KBM-7 (cell line): ENCODE measurements at places on chromosomes 4 and X.

DNA sequence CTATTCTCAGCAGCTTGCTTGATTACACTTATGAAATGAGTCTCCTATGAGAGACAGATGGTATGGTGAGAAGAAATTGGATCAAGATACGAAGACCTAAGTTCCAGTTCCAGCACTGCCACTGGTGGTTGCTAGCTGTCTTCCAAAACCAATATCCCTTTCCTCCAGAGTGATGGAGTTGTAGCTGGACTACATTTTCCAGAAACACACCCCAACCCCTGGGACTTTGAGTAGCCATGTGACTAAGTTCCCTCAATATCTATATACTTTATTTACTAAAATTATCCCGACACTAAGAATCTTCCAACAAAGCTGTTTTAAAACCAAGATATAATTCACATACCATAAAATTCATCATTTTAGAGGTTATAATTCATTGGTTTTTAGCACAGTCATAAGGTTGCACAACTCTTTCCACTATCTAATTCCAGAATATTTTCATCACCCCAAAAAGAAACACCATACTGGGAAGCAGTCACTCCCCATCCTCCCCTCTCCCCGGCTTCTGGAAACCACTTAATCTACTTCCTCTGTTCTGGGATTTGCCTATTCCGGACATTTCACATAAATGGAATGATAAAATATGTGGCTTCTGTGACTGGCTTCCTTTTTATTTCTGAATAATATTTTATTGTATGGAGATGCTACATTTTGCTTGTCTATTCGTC lies 118.0 kb downstream of the MANBA start:
- no peak for DNase-seq

DNA sequence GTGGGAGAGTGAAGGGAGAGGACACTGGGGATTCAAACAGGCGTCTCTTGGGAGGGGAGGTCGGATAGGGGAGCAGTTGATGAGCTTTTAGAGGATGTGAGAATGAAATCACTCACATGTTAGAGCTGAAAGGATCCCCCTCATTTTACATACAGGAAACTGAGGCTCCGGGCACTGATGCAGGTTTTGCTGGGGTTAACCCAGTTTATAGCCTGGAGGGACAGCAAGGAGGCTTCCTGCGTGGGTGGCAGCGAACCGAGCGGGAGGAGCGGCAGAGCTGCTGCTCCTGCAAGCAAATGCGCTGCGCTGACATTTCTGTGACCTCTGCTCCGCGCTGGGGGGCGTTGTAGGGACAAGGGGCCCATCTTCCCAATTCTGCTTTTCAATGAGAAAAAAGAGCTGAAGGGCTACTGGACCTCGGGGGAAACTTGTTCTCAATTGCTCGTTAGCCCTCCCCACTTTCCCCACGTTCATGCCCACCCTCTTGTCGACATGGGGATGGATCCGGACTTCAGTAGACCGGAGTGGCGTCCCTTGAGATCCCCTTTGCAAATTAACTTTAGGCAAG lies 1.2 kb upstream of the NEUROG2 start:
- peak; percentile 46 for DNase-seq

DNA sequence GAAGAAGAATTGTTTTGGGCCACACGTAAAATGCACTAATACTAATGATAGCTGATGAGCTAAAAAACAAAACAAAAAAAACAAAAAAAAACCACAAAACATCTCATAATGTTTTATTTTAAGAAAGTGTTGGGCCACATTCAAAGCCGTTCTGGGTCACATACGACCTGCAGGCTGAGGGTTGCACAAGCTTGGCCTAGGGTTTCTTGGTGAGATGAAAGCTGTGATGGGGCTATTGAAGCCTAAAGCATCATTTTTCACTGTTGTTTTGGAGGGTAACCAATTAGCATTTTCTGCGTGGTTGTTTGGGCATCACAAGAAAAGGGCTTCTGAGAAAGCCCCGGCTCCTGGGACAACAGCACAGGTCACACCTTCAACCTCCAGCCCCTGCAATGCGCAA lies 42.5 kb upstream of the ZNF157 start:
- DNase-seq = no peak

DNA sequence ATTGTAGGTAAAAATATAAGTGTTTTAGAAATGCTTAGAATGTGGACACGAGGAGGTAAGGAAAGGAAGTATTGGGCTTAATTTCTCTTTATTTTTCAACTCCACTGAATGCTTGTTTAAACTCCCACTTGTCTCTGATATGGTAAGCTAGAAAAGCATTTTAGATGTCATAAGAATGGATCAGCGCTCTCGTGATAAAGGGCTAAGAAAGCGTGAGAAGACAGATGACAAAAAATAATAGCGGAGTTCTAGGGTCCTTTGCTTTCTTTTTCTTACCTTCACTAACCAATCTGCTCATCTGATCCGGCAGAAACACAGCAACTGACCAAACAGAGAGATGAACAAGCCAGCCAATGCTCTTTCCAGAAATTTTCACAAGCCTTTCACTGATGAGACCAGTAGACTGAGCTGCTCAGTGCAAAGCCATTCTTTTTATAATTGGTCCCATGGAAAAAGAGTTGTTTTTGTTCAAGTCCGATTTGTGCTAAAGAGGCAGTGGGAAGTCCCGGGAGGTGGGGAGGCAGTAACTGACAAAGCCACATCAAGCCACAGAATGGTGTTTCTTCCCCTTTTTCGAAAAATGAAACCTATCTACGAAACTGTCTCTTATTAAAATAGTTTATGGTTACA lies at the start of gene TASL:
Gene TASL, minus strand, starts transcription at position 405 of the 630 bp plus-strand sequence. CDS start 17,411 bp downstream, outside the sequence.
- peak; percentile 98 for DNase-seq

GRCh38 chrX:153582896-153583295 lies 16.0 kb downstream of the CCNQ start:
- peak; percentile 90 for DNase-seq

- DNase-seq = no peak
Measured at GRCh38 chrX:29826742-29827141, 388.6 kb upstream of the MAGEB2 start.

- no peak for DNase-seq
Measured at GRCh38 chrX:78748846-78749245, 1.3 kb downstream of the LPAR4 start.

GRCh38 chrX:120357186-120357585 lies 4.7 kb upstream of the ATP1B4 start:
- no peak for DNase-seq

- no peak for DNase-seq
Measured at GRCh38 chr4:136424052-136424451, 1108.2 kb downstream of the PCDH18 start.

- no peak for DNase-seq
Measured at GRCh38 chr4:26192899-26193869, 127.6 kb upstream of the RBPJ start.

DNA sequence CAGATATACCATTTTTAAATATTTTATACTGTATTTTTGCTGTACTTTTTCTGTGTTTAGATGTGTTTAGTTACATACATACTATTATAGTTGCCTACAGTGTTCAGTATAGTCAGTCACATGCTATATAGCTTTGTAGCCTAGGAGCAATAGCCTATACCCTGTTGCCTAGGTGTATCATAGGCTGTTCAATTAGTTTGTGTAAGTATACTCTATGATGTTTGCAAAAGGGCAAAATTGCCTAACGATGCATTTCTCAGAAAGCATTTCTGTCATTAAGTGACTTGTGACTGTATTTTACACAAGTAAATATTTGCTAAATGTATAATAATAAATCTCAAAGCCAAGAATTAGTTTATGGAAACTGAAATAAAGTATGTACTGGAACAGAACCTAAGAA lies 9.5 kb downstream of the ETFDH start:
- no peak for DNase-seq

- DNase-seq = no peak
Measured at GRCh38 chrX:38917954-38918353, 116.7 kb downstream of the MID1IP1 start.

GRCh38 chr4:138439143-138439581 lies 197.0 kb upstream of the SLC7A11 start:
- DNase-seq = no peak

- no peak for DNase-seq
Measured at GRCh38 chr4:165723051-165723795, 149.8 kb upstream of the TLL1 start.

DNA sequence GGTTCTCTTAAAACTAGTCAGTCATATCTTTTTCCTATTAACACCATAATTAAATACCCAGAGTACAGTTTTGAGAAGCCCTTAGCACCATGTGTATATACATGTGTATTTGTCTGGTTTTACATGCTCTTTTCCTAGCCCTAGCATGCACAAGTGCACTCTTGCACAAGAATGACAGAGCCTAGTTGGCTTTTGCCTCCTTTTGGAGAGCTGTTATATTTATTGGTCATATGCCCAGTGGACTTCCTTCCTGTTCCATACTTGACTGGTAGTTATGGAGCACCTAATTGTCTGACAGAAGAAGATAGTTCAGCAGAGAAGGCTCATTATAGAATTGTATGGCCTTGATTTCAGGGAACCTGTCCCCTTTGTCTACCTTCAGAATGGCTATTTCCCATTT lies 155.6 kb downstream of the ARX start:
- DNase-seq = peak; percentile 28

DNA sequence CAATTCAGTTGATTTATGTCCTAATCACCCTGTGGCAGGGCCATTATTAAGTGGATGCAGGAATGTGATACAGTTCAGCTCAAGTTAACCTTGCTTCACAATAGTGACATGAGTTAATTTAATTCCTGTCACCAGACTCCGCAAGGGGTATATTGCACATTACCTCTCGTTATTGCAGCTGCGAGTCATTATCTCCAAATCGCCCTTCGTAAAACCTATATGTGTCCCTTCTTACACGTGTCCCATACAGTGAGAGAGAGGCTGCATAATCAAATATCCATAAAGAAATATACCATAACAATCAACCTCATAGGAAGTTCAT lies 369.9 kb upstream of the ANXA10 start:
- no peak for DNase-seq

GRCh38 chr4:82261084-82261483 lies 112.7 kb downstream of the HNRNPD start:
- no peak for DNase-seq

DNA sequence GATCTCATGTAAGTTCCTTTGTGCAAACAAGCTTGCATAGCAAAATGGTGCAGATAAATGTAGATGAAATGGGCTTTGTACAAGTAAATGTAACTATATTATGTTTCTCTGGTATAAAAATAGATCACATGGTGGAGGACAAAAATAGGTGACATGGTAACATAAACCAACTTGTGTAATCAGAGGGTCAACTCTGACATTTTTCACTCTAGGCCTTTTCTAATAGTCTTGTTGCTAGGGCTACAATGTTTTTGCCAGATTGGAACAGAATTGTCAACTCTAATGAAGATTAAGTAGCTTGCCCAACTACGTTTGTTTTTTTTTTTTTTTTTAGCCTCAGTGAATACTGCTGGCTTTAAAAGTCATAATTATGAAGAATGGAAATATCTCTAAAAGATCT lies 11.5 kb downstream of the MAD2L1 start:
- no peak for DNase-seq

GRCh38 chrX:152276277-152276676 lies 137.9 kb upstream of the MAGEA10 start:
- DNase-seq = no peak

DNA sequence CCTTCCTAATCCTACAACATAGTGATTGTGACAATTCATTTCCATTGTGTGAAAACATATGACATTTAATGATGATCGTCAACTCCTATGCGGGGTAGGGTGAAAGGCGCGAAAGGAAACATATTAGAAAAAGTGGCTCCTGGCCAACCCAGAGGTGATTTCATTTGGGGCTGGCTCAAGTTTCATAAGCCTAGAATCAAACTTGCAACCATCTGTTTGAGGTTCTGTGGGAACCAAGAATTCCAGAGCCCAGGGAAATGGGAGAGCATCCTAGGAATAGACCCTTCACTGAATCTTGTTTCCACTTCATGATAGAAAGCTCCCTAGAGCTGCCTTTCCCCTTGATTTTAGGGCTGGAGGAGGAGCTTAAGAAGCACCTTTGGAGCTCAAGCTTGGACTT lies 101.3 kb upstream of the EGFL6 start:
- no peak for DNase-seq

GRCh38 chrX:74104356-74105015 lies 199.5 kb upstream of the ZCCHC13 start:
- DNase-seq = no peak

GRCh38 chr4:15675356-15675755 lies 6.3 kb upstream of the FAM200B start:
- no peak for DNase-seq

- peak; percentile 47 for DNase-seq
Measured at GRCh38 chr4:31737419-31737818, 1017.2 kb downstream of the PCDH7 start.

GRCh38 chr4:128869776-128870509 lies 60.4 kb downstream of the JADE1 start:
- no peak for DNase-seq

DNA sequence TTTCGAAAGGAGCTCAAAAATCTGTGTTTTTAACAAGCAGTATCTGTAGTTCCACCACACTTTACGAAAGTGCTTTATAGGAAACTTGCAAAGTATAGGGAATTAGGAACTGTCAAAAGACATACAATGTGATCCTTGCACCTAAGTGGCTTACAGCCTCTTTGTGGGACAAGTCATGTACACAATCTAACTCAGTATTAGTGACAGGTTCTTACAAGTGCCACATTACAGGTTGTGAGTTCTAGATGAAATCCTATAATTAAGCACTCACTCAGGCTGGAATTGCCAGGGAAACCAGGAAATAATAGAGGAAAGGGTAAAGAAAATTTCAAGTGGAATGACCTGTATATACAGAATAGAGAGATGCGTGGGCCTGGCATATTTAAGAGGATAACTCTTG lies 567.3 kb upstream of the ATOH1 start:
- no peak for DNase-seq

GRCh38 chr4:85744950-85745349 lies 270.0 kb downstream of the ARHGAP24 start:
- no peak for DNase-seq

- no peak for DNase-seq
Measured at GRCh38 chrX:38278682-38279081, 48.6 kb downstream of the RPGR start.

DNA sequence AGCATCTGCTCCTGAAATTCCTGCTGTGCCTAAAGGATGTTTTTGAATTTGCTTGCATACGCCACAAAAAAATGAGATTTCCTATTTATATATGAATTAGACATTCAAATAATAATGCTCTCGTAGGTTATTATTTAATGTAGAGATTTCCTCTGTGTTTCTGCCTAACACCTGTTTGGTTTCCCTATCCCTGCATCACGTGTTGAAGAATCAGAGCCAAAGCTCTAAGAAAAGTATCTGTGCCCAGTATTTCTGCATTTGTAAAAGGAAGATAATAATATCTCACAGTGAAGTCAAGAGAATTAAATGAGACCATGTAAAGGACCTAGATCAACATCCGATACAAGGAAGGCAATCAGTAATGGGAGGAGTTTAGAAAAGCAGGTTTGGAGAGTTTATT lies 179.5 kb downstream of the HNRNPD start:
- DNase-seq = no peak

GRCh38 chr4:47525154-47525819 lies 40.2 kb downstream of the ATP10D start:
- no peak for DNase-seq

- peak; percentile 82 for DNase-seq
Measured at GRCh38 chrX:19739683-19740082, 147.7 kb downstream of the SH3KBP1 start.

- peak; percentile 98 for DNase-seq
Measured at GRCh38 chrX:41441934-41442823, 5.0 kb upstream of the NYX start.
